ENCODE measurements at places on chromosomes 16 and 17. TPM values are rescaled to one million over a fixed set of nuclear protein-coding genes. Genes with fewer than 3 reads are reported as not detected.

- peak; percentile 42 for DNase-seq
- H3K27me3 ChIP-seq: no peaks in the 10 kb centered on the region
- no peak overlapping the region for H3K27ac ChIP-seq
- no peaks in the 10 kb centered on the region for H3K36me3 ChIP-seq
Observed at GRCh38 chr16:50154420-50154950, 1.4 kb downstream of the TENT4B start.

DNA sequence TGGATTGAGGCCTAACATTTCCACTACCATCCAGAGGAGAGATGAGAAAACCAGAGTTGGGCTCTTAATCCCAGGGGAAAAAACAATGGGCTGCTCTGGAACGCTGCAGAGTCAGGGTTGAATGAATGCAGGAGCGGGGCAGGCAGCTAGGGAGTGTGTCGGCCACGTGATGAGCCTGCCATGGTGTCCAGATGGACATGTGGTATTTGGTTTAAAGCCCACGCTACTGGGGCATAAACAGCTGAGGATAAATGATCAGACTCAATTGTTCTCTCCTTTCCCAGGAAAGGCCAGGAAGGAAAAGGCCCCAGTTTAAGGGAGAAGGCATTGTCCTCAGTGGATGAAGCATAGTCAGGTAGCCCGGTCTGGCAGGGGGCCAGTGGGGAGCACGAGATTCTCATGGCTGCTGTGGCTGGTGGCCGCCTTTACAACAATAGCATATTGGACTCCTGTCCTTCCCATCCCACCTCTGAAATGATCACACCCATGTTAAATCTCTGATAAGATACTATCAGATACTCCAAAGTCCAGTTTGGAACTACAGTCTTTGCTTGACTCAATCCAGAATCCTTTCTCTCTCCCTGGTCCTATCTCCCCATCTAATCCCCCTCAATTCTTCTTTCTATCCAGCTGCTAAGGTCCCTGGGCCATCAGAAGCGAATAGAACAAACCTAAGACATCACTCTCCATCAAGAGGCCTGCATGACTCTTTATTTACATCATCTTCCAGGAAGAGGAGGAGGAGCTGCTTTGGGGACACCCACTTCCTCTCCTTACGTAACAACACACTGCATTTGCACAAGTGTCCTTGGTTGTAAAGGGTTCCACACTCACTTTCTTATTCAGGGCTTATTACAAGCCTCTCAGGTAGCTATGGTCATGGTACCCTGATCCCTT lies 20.4 kb downstream of the CA4 start:
- H3K27me3 ChIP-seq: peaks cover 3% of the 10 kb centered on the region
- H3K4me1 ChIP-seq: peaks cover 15% of the 10 kb centered on the region
- peak; percentile 44 for DNase-seq
- H3K36me3 ChIP-seq: no peaks in the 10 kb centered on the region

- H3K27me3 ChIP-seq: peaks cover 3% of the 10 kb centered on the region
- H3K4me3 ChIP-seq: no peak overlapping the region
- no peaks in the 10 kb centered on the region for H3K36me3 ChIP-seq
Observed at GRCh38 chr16:3915426-3916260, 35.1 kb upstream of the CREBBP start.

GRCh38 chr17:57486882-57487301 lies 230.6 kb downstream of the MSI2 start:
- H3K36me3 ChIP-seq: no peaks in the 10 kb centered on the region
- H3K4me1 ChIP-seq: peaks cover 34% of the 10 kb centered on the region
- peaks cover 15% of the 10 kb centered on the region for H3K27me3 ChIP-seq
- no peak for DNase-seq
- H3K4me3 ChIP-seq: no peak overlapping the region

GRCh38 chr16:53071748-53072301 lies 17.0 kb downstream of the CHD9 start:
- peak; percentile 99 for DNase-seq
- peaks cover 17% of the 10 kb centered on the region for H3K4me1 ChIP-seq
- peak overlapping the region; percentile 36 for H3K4me3 ChIP-seq
- peaks cover 13% of the 10 kb centered on the region for H3K36me3 ChIP-seq

The CDYL2 gene
- 2.7 TPM for total RNA-seq

- peaks cover 45% of the 10 kb centered on the region for H3K36me3 ChIP-seq
- no peaks in the 10 kb centered on the region for H3K4me1 ChIP-seq
- DNase-seq: no peak
- no peaks in the 10 kb centered on the region for H3K27me3 ChIP-seq
Observed at GRCh38 chr17:75795820-75796607, 11.4 kb downstream of the UNK start.

- H3K4me3 ChIP-seq: no peak overlapping the region
- H3K4me1 ChIP-seq: no peaks in the 10 kb centered on the region
- DNase-seq: no peak
- no peaks in the 10 kb centered on the region for H3K27me3 ChIP-seq
- H3K36me3 ChIP-seq: no peaks in the 10 kb centered on the region
Observed at GRCh38 chr17:18994631-18995030, 9.9 kb downstream of the FAM83G start.

The OXLD1 gene
- 21.8 TPM for total RNA-seq

- no peak for DNase-seq
- no peaks in the 10 kb centered on the region for H3K27me3 ChIP-seq
- no peak overlapping the region for H3K27ac ChIP-seq
- H3K36me3 ChIP-seq: peaks cover 47% of the 10 kb centered on the region
- peaks cover 14% of the 10 kb centered on the region for H3K4me1 ChIP-seq
Observed at GRCh38 chr16:81706327-81707295, 72.5 kb upstream of the PLCG2 start.

DNA sequence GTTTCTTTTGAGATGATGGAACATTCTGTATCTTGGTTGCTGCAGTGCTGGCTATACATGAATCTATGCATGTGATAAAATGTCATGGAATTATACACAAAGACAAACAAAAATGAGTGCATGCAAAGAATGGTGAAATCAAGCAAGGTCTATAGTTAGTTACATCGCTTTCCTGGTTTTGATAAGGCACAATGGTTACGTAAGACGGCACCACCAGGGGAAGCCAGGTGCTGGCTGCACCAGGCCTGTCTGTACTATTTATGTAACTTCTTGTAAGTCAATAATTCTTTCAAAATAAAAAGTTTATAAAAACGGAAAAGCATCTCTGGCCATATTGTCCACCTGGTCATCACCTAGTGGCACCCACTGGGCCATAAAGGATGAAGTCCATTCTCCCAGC lies 46.5 kb downstream of the ARHGAP27 start:
- H3K4me1 ChIP-seq: peaks cover 22% of the 10 kb centered on the region
- peaks cover 24% of the 10 kb centered on the region for H3K27me3 ChIP-seq
- H3K4me3 ChIP-seq: no peak overlapping the region
- no peak for DNase-seq
- H3K36me3 ChIP-seq: no peaks in the 10 kb centered on the region
- no peak overlapping the region for H3K27ac ChIP-seq

DNA sequence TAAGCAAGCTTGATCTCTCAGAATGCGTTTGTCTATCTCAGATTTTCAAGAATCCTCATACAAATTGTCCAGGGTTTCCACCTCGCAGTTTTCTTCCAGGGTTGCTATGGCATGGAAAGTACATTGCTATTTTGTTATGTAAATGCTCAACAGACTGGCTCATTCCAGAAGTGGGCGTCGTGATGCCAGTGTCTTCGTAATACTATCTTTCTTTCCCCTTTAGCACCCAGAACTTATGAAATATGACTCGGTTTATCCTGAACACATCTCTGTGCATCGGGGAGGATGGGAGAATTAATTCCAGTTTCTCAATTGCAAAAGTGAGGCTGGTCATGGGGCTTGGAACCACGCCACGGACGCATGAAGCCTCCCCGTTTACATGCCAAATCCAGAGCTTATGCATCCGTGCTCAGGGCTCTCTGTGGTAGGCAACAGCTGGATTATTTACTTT lies 405.0 kb downstream of the WWOX start:
- no peak overlapping the region for H3K4me3 ChIP-seq
- peak overlapping the region; percentile 92 for H3K27ac ChIP-seq
- H3K27me3 ChIP-seq: no peaks in the 10 kb centered on the region
- H3K36me3 ChIP-seq: no peaks in the 10 kb centered on the region
- peak; percentile 76 for DNase-seq
- peaks cover 36% of the 10 kb centered on the region for H3K4me1 ChIP-seq

The HOXB6 gene
- total RNA-seq: 0.84 TPM

GRCh38 chr17:77387891-77388290 lies 247.1 kb downstream of the SEC14L1 start:
- no peak overlapping the region for H3K4me3 ChIP-seq
- H3K36me3 ChIP-seq: peaks cover 18% of the 10 kb centered on the region
- no peaks in the 10 kb centered on the region for H3K27me3 ChIP-seq
- peak overlapping the region; percentile 42 for H3K27ac ChIP-seq
- DNase-seq: no peak
- peaks cover 94% of the 10 kb centered on the region for H3K4me1 ChIP-seq

The HS3ST3A1 gene
- 2.3 TPM for total RNA-seq

DNA sequence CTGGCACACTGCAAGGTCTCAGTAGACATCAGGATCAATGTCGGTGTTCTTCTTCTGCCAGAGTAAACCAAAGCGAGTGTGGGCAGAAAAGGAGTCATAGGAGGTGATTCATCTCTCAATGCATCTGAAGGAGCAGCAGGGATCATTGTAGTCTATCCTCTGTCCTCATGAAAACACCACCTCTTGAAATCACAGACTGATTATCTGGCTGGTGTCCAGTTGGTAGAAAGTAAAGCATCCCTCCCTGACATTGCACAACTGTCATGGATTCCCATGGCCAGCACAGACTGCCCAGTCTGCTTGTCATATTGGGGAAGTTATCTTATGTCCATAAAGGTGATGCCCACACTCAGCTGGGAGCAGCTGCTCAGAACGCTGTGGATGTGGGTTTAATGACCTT lies 74.1 kb downstream of the ABCC12 start:
- H3K36me3 ChIP-seq: no peaks in the 10 kb centered on the region
- no peak overlapping the region for H3K4me3 ChIP-seq
- H3K4me1 ChIP-seq: peaks cover 8% of the 10 kb centered on the region
- no peak for DNase-seq

DNA sequence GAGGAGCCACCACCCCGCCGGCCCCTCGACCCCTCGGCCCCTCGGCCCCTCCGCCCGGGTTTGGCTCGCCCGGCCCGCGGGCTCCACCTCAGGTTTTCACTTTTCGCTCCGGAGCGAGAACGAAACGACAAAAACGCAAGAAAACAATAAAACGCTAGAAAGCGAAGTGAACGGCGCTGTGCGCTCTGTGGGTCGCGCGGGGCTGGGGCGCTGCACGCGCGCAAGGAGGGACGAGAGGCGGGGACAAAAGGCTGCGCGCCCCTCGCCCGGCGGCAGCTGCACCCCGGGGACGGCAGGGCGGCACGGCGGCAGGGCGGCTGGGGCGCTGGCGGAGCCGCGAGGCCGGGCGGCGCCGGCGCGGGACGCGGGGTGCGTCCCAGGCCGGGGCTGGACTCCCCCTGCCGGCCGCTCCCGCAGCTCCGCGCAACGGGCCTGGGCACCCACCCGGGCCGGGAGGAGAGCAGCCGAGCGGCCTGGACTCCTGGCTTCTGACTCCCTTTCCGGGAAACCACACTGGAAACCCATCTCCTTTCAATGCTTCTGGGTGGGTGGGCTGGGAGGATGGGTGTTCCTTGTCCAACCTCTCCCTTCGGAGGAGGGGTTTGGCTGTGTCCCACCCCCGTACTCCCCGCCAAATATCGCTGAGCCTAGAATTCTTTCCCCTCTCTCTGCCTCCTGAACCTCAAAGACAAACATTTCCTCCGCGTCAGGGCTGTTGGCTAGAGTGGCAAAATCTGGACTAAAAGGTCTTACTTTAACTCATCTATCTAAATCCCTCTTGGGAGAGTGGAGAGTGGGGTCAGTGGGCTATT lies 9.9 kb downstream of the TBX2 start:
- peak overlapping the region; percentile 93 for H3K27ac ChIP-seq
- H3K36me3 ChIP-seq: peaks cover 5% of the 10 kb centered on the region
- peak overlapping the region; percentile 43 for H3K4me3 ChIP-seq
- peak; percentile 93 for DNase-seq
- peaks cover 59% of the 10 kb centered on the region for H3K4me1 ChIP-seq

DNA sequence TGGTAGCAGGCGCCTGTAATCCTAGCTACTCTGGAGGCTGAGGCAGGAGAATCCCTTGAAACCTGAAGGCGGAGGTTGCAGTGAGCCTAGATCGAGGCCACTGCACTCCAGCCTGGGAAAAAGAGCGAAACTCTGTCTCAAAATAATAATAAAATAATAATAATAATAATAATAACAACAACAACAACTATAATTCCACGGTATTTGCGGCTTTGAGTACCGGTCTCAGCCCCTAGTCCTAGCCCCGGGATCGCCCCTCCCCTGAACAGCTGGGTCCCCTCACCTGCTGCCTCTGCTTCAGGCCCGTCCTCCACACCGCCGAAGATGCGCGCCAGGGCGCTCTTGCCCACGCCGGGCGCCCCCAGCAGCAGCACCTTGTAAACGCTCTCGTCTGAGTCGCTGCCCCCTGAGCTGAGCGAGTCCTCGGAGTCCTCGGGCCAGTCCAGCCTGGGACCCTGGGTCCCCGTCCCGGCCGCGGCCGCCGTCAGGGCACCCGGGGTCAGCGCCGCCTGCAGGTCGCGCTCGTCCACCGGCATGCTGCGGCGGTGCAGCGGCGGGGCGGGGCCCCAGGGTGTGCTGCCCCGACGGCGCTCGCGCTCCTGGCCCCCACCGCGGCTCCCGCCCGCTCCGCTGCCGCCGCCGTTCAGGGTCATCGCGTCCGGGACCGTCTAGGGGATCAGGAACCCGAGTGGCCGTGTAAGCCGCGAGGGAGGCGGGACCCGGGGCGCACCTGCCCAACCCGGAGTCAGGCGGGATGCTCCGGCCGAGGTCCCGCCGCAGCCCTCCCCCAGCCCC lies 611 bp downstream of the RRAD start:
- DNase-seq: no peak
- peaks cover 67% of the 10 kb centered on the region for H3K4me1 ChIP-seq
- peaks cover 7% of the 10 kb centered on the region for H3K36me3 ChIP-seq
- peaks cover 66% of the 10 kb centered on the region for H3K27me3 ChIP-seq
- H3K27ac ChIP-seq: peak overlapping the region; percentile 51

- H3K4me1 ChIP-seq: peaks cover 78% of the 10 kb centered on the region
- no peak overlapping the region for H3K4me3 ChIP-seq
Observed at GRCh38 chr16:88769617-88770460, 15.2 kb downstream of the PIEZO1 start.

GRCh38 chr17:69528035-69528434 lies 113.5 kb downstream of the MAP2K6 start:
- no peak overlapping the region for H3K27ac ChIP-seq
- H3K4me3 ChIP-seq: no peak overlapping the region
- no peaks in the 10 kb centered on the region for H3K4me1 ChIP-seq
- no peak for DNase-seq
- no peaks in the 10 kb centered on the region for H3K27me3 ChIP-seq
- peaks cover 43% of the 10 kb centered on the region for H3K36me3 ChIP-seq

DNA sequence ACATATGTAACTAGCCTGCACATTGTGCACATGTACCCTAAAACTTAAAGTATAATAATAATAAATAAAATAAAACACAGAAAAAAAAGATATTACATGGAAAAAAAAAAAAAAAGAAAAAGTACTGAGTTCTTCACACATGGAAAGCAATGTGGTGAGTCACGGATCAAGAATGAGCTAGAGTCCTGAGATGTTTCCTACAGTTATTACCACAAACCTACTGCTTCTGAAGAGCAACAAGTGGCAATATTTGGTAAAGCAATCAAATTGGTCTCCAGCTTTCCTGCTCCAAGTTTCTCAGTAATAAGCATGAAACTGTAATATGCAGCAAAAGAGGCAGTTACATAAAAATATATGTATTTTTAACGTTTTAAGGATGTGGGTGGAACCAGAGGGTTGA lies 223.3 kb upstream of the SALL1 start:
- H3K4me3 ChIP-seq: no peak overlapping the region
- no peaks in the 10 kb centered on the region for H3K4me1 ChIP-seq
- H3K36me3 ChIP-seq: no peaks in the 10 kb centered on the region
- H3K27me3 ChIP-seq: no peaks in the 10 kb centered on the region
- H3K27ac ChIP-seq: no peak overlapping the region

The MYH8 gene
- 1,461 TPM for total RNA-seq

GRCh38 chr16:55543472-55543871 lies 23.0 kb upstream of the CAPNS2 start:
- H3K4me3 ChIP-seq: no peak overlapping the region
- DNase-seq: peak; percentile 82
- peaks cover 3% of the 10 kb centered on the region for H3K36me3 ChIP-seq
- peaks cover 2% of the 10 kb centered on the region for H3K4me1 ChIP-seq
- no peaks in the 10 kb centered on the region for H3K27me3 ChIP-seq
